ENCODE measurements at places on chromosomes 6 and 20.

GRCh38 chr6:42505385-42505718 lies 53.6 kb upstream of the TRERF1 start:
- DNase-seq: no peak

- DNase-seq: peak; percentile 48
These were observed 126.3 kb downstream of the CARMIL1 start for GRCh38 chr6:25405442-25405841.

GRCh38 chr6:167756597-167756996 lies 70.1 kb upstream of the AFDN start:
- no peak for DNase-seq

DNA sequence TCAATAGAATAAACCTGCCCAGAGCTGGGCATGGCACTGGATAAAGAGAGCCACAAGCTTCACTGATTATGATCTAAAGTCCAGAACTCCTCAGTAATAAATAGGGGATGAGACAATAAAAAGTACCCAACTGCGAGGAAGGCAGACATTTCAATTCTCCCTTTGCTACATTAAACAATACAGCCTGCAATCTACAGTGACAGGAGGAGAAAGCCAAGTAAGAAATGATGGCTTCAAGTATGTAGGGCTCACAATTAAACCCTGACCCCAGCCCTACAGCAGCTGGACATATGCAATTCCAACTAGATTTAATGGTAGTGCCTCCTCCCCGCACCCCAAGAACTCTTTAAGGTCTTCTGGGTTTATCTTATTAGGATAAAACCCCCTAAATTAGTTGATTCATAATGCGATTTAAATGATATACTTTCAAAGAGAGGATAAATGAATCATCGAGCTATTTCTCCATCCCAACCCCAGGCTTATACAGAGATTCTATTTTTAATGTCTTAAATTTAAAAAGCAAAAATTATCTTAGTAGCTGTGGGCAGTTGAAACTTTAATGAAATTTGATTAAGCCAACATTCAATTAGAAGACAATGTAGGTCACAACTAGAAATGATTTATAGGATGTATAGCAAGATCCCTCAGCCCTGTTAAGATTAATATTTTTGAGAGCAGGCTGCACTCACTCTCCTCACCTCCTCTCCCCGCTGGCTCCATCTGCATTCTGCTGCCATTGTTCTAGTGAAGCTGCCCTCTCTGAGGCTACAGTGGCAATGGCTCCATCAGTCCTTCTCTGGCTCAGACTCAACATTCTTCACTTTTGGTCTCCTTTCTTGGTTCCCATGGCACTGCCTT lies 57.1 kb downstream of the OGFRL1 start:
- no peak for DNase-seq

DNA sequence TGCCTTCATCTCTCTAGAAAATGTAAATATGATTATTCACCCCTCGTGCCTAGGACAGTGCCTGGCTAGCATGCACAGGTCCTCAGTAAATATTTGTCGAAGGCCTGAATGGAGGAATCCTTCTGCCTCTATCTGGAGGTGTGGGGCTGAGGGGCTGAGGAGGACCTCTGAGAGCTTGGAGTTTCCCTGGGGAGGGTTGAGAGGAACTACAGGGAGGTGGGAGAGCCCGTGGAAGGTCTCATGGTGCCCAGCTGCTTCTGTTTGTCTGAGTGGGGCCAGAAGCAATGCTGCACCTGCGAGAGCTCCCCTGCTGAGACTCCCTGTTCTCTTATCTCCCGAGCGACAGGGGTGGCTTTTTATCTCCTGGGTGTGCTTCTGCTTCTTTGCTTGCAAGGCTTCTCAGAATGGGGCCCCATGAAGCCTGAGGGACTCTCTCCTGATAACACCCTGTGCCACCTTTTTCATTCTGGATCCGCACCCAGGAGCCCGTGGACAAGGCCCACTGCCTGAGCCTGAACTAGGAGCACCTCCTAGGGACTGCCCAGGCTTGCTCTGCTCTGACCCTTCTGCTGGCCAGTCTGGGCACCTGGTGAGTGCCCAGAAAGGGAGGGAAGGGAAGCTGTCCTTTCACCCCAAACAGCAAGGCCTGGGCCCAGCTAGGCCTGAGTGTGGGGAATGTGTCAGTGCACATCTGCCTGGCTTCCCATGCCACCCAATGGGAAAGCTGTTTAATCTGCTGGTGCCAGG lies 2.4 kb downstream of the SLC29A1 start:
- no peak for DNase-seq

Data from AML-193 (cell line).